ENCODE measurements at places on chromosomes 1 and 21.
A peak's percentile ranks its signal among the peaks of the same experiment; 100 is the strongest.

DNA sequence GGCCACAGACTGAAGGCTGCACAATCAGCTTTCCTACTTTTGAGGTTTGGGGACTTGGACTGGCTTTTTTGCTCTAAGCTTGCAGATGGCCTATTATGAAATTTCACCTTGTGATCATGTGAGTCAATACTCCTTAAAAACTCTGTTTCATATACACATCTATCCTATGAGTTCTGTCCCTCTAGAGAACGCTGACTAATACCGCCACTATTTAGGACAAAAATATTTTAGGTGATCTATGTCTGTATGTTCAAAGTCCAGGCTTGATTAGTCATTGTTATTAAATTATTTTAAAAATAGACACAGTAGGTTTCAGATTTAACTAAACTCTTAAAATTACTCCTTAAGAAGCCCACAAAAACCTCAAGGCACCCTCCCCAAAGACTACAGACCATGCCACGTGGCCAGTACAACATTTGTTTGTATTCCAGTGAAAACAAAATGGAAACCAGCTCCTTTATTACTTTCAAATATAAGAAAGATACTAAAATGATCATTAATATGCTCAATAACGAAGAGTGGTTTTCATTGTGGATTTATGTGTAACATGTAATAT lies 63.1 kb downstream of the TMPRSS15 start:
- no peak for DNase-seq

- DNase-seq: no peak
Measured at GRCh38 chr1:35885961-35886558, 3.1 kb downstream of the AGO1 start.

- no peak for DNase-seq
Measured at GRCh38 chr1:36522021-36522420, 39.3 kb upstream of the CSF3R start.

DNA sequence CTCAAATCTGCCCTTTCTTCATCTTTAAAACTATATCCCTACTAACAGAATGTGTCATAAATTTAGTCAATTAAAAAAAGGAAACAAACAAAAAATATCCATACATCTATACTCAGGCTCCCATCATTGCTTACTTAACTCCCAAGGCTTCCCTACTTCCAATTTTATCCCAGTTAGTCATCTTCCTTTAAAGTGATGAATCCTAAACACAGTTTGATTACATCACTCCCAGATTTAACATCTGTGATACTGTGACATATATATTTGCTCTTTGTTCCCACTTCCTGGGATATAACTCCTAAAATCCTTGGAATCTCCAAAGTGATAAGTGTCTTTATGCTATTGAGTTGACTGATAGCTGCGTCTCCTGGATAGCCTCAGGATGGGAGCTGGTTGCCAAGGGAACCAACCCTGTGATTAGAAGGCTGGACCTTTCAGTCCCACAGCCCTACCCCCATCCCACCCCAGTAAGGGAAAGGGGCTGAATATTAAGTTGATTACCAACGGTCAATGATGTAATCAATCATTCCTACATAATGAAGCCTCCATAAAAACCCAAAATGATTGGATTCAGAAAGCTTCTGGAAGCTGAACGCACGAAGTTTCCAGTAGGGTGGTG lies 21.6 kb downstream of the GLMN start:
- DNase-seq: no peak

GRCh38 chr1:92662048-92662447 lies 122.9 kb downstream of the EVI5 start:
- DNase-seq: no peak

DNA sequence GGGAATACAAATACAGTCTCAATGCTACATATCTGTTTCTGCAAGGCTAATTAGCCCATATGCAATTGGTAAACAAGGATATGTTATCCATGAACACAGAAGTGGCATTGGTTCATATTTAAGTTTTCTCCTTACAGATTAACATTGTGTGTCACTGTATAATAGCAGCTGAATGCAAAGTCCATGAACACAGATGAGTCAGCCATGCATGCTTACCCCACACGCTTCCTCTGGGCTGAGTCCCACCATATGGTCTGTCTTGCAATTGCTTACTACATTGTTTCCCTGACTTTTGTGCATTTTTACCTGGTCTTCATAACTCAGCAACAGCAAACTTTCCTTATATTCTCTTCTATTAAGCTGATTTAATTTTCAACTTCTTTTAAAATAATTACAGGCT lies 41.5 kb upstream of the TSNAX start:
- no peak for DNase-seq

DNA sequence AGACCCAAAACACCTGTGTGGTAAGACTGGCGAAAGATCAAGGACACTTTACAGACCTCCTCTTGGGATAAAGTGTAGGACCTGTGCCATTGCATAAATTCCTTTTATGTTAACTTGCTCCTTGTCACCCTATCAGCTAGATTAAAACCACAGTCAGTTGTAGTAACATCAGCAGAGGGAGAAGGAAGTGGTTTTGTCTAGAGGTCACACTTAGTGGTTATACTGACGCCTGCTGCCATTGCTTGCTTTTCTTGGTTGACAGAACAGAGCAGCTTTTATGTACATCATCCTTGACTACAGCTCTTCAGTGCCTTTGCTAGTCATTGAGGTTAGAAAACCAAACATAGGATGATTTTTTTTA lies 101.4 kb downstream of the PBX1 start:
- no peak for DNase-seq

DNA sequence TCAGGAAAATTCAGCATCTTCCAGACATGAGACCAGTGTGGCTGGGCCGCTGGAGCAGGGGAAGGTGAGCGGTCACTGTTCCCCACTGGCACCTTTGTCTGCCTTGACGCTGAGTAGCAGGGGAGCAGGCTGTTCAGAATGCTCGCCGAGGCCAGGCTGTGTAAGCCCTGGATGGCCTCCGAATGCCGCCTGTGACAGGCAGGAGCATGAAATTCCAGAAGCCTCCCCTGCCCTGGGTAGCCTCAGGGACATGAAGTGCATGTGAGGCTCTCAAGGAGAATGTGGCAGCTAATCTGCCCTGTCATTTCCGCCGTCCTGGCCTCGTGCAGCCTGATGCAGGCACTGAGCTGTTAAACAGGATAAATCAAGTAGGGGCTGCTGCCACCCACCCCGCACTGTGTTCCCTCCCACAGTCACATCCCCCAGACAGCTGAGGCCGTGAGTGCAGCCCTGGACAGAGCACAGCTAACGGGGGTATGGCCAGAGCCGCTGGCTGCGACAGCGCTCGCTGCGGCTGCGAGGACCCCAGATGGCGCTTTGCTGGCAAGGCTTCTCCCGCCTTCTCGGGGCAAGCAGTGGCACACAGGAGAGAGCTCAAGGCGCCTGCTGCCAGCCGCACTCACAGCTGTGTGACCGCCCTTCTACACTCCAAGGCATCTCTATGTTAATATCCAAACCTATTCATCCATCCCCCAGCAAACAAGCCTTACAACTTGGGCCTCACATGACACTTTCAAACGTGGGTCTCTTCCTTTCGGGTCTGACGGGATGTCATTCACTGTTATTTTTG lies 105.0 kb upstream of the COL6A1 start:
- peak; percentile 58 for DNase-seq

DNA sequence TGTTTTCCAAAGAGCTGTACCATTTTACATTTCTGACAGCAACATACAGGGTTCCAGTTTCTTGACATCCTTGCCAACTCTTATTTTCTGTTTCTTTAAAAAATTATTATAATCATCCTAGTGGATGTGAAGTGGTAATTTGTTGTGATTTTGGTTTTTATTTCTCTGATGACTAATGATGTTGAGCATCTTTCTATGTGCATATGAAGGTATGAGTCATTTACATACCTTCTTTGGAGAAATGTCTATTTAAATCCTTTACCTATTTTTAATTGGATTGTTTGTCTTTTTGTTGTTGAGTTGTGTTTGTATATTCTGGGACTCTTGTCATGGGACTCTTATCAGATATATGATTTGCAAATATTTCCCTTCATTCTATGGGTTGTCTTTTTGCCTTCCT lies 20.8 kb upstream of the MPC2 start:
- DNase-seq: no peak

DNA sequence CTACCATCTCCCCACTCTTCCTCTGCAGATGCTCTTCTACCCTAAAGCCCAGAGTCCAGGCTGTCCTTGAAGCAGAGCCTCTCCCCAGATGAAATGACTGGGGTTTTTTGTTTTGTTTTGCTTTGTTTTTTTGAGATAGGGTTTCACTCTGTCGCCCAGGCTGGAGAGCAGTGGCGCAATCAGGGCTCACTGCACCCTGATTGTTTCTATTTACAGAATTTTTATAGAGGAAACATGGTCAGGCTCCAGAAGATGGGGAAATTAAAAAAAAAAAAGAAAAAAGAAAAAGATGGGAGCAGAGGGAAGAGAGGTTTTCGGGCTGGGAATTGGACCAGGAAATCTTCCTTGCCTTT lies 43.7 kb upstream of the ZNF281 start:
- no peak for DNase-seq

DNA sequence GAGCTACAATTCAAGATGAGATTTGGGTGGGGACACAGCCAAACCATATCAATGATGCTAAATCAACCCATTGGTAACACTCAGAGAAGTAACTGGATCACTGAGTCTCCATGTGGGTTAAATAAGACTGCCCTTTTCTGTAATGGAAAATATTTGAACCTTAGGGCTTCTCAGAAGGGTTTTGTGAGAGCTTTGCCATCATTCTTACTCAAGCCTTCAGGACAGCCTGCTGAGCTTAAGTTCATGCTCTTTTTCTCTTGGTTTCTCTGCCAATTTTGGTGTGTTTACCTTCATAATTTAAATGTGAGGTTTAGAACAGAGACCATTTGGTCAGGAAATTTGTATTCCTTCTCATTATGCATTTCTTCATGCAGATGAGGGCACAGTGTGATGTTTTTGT lies 74.7 kb downstream of the DISC1 start:
- no peak for DNase-seq

GRCh38 chr1:229751610-229752009 lies 125.6 kb downstream of the URB2 start:
- no peak for DNase-seq

- no peak for DNase-seq
Measured at GRCh38 chr1:53367503-53368313, 39.8 kb upstream of the LRP8 start.

- no peak for DNase-seq
Measured at GRCh38 chr1:61781151-61781550, 38.9 kb downstream of the PATJ start.

DNA sequence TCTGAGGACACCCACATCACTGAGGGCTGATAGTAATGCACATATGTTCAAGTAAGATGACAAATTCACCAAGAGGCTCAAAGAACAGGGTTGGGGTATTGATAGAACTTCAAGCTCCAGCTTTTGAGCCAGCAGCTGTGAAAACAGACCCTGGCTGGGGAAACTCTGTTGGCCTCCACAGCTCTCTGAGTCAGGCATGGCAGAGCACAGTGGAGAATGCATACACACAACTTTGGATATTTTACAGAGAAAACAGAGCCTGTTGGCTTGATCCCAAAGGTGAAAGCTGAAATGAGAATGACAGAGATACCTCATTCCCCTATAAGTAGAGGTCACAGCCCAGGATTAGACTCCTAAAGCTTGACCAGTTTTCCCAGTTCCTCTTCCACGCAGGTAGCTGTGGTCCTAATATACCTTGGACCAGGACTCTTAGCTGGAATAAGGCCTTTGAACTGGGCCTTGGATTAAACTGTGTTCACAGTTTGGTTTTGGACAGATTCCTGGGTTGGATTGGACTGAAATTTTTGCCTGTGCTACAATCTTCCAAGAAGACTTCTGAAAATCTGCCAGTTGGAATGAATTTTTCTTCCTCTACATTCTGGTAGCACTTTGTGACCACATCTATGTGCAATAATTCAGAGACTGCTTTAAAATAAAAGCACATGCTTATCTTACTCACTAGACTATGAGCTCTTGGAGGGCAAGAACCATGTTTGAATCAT lies 101.6 kb upstream of the HMGB4 start:
- DNase-seq: peak; percentile 49

- DNase-seq: no peak
Measured at GRCh38 chr21:28159396-28159795, 833.3 kb downstream of the LTN1 start.

- no peak for DNase-seq
Measured at GRCh38 chr21:15054606-15055239, 10.1 kb downstream of the NRIP1 start.

DNA sequence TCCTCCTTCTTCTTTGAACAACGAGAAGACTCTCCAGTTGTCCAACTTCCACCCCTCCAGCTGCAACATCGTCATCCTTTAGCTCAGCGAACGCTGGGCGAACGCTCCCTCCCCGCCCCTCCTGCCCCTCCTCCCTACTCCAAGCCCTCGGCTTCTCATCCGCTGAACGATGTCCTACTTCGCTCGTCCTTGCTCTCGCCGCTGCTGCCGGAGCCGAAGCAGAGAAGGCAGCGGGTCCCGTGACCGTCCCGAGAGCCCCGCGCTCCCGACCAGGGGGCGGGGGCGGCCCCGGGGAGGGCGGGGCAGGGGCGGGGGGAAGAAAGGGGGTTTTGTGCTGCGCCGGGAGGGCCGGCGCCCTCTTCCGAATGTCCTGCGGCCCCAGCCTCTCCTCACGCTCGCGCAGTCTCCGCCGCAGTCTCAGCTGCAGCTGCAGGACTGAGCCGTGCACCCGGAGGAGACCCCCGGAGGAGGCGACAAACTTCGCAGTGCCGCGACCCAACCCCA lies at the start of gene BCAN:
Gene BCAN (plus strand): TSS at position 357 of the 504 bp plus-strand sequence. CDS start 3,938 bp downstream, outside the sequence.
- DNase-seq: peak; percentile 54

- DNase-seq: peak; percentile 52
Measured at GRCh38 chr1:1441002-1441888, 5.8 kb downstream of the VWA1 start.

- no peak for DNase-seq
Measured at GRCh38 chr1:62725255-62725654, 37.1 kb upstream of the DOCK7 start.

- DNase-seq: no peak
Measured at GRCh38 chr21:36430841-36431240, 45.6 kb downstream of the CHAF1B start.

GRCh38 chr1:90821152-90821787 lies 104.2 kb upstream of the BARHL2 start:
- DNase-seq: no peak

DNA sequence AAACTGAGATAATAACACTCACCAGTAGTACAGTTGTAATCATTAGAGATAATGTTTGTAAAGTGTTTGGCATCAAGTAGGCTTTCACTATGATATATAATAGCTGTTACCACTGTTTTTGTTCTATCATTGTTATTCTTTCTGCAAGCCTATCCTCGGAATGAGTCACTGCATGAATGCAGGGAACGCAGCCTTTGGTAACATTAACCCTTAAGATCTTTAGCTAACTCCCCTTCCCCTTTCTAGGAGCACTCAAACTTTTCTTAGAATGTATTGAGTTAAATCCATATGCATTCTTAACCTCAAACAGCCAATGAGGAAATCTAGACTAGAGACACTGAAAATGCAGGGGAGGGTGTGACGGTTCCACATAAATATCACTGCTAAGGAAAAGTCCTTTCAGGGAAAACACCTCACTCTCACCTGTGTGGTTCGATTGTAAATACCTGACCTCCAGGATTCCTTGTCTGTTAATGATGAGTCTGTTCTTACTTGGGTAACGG lies 467.3 kb downstream of the SETD4 start:
- DNase-seq: no peak

GRCh38 chr1:244349581-244350001 lies 102.1 kb downstream of the ADSS2 start:
- no peak for DNase-seq
